ENCODE measurements at places on chromosomes 16 and 17.

DNA sequence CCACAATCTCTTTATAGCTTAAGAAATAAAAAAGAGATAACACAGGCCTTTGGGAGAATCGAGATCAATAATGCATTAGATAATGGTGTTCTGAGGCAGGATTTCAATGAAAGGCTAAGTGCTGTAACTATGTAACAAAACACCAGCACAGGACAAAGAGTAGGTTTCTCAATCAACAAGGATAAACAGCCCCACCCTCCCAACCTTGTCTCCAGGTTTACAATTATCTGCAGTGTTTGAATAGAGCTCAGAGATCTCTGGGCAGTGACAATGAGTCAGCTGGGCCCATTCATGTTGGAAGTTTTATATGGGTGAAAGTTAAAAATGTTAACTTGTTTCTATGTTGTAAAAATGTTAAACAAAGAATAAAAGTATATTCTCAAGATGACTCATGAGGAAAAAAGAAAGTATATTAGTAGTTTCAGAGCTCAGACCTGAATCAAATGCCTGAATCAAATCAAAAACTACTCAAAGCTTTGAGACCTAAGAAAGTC is 17.0 kb upstream of the KRT20 start:
- DNase-seq: no peak

GRCh38 chr16:16075488-16076422 is 126.3 kb downstream of the ABCC1 start:
- DNase-seq: no peak

DNA sequence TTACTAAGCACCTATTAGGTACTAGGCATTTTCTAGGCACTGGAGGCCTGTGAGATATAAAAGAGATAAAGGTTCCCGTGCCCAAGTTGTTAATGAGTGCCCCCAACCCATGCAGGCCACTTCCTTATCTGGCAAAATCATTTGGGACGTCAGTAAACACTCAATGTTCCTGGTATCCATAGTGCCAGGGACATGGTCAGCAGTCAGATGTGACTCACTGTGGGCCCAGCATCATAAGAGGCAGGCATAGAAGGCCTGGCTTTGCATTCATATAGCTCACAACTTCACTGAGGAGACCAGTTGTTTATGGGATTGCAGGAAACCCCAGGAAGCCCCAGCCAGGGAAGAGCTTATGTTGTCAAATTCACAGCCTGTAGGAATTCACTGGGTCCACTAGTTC is 81.1 kb downstream of the MRC2 start:
- no peak for DNase-seq

- no peak for DNase-seq
Measured at GRCh38 chr17:68981288-68981687, 26.1 kb upstream of the ABCA8 start.

GRCh38 chr16:50684823-50685461 is 3.8 kb upstream of the SNX20 start:
- DNase-seq: peak; percentile 46

DNA sequence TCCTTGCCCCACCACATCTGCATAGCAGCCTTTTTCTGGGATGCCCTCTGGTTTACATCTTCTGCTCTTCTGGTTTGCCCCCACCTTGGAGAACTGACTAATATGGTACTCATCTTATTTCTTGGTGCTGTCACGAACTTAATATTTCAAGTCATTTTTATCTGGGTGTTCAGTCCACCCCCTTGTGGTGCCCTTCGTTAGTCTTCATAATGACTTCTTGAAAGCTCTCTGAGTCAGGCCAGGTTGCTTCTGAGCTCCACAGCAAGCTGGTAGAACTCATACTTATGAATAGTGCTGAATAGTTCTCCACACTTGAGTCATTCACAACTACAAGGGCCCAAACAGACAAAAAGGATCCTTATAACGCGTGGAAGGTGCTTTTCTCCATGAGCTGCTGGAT is 35.8 kb upstream of the TEKT3 start:
- DNase-seq: no peak

DNA sequence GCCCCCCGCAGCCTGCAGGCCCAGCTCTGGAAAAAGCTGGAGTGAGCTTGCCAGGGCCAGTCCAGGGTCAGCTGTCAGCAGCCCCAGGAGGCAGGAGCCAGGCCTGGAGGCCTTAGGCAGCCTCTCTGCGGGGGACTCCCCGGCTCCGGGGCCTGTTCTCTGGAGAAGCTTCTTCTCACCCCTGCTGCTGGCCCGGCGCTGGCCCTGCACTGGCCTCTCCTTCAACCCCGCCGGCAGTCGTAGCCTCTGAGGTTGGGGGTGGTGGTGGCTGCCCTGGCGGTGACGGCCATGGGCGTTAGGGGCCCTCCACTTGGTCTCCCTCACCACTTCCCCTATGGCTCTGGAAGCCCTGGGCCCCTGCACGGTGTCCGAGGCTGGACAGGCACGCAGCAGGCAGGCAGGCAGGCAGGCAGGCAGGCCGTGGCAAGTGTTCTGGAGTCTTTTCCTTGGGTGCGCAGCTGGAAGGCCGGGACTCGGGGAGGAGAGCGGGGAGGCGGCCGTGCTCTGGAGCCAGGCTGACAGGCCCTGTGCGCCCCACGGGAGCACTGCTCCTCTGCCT is 2.1 kb downstream of the FOXF1 start:
- no peak for DNase-seq

DNA sequence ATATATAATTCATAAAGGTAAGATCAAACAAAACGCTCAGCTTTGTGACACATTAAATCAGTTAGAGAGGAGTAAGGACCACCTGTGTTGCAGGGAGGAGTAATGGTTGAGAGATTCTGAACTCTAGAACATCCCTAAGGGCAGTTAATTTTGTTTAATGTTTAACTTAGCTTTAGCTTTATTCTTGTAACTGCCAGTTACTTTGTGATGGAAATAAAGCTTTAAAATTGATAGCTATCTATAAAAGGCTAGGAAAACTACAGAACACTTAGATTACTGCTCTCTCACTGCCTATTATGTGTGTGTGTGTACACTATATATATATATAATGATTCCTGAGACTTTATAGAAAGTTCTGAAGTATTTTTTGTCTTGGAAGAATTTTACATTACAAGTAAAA is 37.8 kb downstream of the PTRH2 start:
- DNase-seq: no peak

DNA sequence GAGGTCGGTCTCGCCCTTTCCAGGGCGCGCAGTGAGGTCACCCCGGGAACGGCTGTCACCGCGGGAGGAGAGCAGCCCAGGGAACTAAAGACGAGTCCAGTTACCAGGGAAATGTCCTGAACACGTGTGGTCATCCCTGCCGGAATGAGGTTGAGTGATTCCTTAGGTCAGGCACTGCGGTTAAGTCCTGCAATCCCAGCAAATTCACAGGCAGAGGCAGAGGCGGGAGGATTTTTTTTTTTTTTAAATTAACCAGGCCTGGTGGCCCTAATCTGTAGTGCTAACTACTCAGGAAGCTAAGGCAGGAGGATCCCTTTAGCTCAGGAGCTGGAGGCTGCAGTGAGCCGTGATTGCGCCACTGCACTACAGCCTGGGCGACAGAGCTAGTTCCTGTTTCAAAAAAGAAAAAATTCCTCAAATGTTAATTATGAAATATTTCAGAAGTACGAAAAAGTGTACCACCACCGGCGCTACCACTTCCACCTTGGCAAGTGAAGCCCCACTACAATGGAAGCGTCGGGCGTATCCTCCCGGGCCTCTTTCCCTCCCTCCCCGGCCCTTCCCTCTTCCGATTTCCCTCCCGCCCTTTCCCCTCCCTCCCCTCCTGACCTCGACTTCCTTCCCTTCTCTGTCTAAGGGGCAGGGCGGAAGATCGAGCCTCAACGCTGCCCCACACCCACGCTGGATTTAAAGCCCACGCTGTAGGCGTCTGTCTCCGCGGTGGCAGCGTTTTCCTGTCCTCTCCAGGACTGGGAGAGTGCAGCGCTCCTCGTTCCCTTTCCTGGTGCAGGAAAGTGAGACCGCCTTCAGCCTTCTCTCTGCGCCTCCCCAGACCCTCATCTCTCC is 27.3 kb downstream of the SLFN11 start:
- DNase-seq: peak; percentile 49

DNA sequence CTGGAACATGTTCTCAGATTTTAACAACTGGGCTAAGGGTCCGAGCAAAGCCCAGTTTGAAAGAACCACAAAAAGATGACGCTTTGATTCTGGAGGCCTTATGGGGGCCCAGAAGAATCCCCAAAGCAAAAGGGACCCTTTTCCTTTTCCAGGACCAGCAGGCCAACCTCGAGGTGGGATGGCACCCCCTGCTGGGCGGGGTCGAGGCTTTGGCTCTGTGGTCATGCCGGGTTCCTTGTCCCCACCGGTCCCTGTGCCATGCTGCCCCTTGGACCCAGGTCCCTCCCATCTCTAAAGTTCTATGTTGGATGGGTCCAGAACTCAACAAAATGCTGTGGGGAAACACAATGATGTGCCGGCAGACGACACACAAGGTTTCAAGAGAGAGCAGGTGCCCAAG is 30.9 kb downstream of the TMEM204 start:
- peak; percentile 30 for DNase-seq

- DNase-seq: peak; percentile 61
Measured at GRCh38 chr16:10521681-10522274, 58.6 kb downstream of the EMP2 start.

DNA sequence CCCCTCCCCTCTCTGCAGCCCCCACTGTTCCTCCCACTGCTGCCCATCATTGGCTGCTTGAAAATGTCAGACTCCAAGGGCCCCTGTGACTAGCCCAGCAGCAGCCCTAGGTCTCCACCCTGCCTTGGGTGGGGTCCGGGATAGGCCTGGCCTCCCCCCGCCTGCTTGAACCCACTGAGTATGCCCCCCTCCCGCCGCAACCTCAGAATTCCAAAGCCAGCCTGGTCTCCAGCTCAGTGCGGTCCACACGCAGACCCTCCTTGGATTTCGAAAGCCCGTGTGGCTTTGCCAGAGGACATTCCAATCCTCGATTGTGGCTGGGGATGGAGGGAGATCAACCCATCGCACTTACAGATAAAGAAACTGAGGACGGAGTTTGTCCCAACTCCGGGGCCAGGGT is 6.4 kb downstream of the DPEP1 start:
- DNase-seq: no peak

- DNase-seq: no peak
Measured at GRCh38 chr17:13346592-13346991, 255.1 kb downstream of the HS3ST3A1 start.

DNA sequence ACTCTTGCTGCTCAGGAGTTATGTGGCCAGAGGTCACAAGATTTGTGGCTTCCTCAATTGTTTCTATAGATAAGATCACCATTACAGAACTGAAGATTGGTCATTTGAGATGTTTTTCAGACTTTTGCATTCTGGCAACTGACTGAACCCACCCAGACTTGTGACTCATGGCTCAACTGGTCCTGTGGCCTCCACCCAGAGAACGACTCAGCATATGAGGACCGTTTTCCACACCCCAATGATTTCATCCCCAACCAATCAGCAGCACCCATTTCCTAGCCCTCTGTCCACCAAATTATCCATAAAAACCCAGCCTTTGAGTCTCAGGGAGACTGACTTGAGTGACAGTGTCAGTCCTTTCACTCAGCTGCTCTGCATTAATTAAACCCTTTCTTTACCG is 143.2 kb upstream of the ASIC2 start:
- no peak for DNase-seq

GRCh38 chr17:34420254-34420766 is 57.3 kb upstream of the CCL1 start:
- DNase-seq: peak; percentile 65

- peak; percentile 58 for DNase-seq
Measured at GRCh38 chr16:31331141-31331764, 23.7 kb upstream of the ITGAX start.

DNA sequence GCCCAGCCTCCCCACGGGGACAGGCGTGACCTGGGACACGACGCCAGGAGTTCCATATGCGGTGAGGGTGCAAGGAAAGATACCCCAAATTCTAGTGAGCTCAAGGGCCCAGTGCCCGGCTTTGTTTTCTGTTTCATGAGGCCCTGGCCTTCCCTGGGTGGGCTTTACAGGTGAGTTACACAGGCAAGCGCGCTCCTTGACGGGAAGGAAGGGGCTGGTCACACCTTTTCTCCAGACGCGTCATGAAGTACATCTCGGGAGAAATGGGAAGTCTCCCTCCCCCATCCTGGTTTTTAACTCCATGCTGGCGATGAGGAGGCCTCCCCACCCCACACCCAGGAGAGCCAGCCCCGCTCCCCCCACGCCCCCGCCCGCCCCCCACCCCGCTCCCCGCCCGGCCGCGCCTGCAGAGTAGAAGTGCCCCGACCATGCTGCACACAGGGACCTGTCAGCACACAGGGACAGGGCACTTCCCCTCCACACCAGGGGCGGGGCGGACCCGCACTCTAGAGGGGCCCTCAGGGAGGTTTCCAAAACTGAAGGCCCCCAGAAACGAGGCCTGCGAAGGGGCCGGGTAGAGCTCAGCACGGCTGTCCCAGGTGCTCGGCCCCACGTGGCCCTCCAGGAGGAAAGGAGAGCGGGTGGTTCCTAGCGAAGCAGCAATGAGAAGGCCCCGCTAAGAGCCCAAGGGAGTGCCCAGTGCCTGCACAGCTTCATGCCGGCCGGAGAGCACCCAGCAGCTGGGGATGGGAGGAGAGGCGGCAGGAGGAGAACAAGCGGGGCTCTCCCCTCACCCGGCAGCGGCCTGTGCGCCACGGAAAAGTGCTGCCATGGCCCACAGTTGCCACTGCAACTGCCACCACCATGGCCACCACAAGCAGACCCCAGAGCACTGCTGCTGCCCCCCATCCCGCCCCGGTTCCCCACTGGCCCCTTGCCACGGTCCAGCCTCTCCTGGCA is 7.7 kb downstream of the CYB561 start:
- no peak for DNase-seq

GRCh38 chr17:50127697-50128361 is 2.1 kb downstream of the SAMD14 start:
- DNase-seq: no peak

DNA sequence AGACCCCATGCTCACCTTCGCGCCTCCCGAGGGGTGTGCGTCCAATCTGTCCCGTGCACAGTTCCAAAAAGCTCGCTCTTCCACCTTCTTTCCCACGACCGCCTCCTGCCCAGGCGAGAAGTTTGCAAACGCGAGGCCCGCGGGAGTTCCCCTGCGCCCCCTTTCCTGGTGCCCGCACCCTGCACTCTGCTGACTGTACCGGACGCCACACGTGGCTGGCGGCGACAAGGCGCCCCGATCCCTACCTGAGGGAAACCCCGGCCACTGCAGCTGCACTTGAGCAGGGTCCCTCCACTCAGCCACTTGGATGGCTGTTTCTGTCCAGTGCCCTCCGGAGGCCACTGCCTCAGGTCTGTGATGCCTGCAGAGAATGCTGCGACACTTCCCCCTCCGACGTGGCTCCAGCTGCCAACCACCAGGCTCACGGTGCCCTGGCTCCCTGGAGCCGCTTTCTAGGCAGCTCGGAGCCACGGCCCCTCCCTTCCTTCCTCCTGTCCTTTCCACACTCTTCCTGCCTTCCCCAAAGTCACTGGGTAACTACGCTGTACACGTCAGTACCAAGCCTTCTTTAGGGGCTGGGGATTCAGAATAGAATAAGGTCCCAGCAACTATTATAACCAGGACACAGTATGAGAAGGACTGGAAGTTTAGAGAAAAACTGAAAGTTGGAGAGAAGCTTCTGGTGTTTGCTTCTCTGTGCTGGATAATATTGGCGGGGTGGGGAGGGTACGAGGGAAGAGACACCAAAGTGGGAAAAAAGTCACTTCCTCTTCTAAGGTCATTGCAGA is at the start of gene MLKL:
Gene MLKL, minus strand, starts transcription at position 425 of the 788 bp plus-strand sequence. CDS start 5,105 bp downstream, outside the sequence.
- peak; percentile 66 for DNase-seq

GRCh38 chr17:9470171-9470570 is 105.4 kb downstream of the STX8 start:
- no peak for DNase-seq

- peak; percentile 9 for DNase-seq
Measured at GRCh38 chr16:71367241-71367976, 8.9 kb downstream of the CALB2 start.

- no peak for DNase-seq
Measured at GRCh38 chr16:87930456-87930855, 5.9 kb downstream of the CA5A start.

GRCh38 chr17:37135576-37135975 is 186.8 kb downstream of the AATF start:
- no peak for DNase-seq
